T-cell (primary cell): ENCODE measurements at places on chromosomes 5 and 9.
A peak's percentile ranks its signal among the peaks of the same experiment; 100 is the strongest.

DNA sequence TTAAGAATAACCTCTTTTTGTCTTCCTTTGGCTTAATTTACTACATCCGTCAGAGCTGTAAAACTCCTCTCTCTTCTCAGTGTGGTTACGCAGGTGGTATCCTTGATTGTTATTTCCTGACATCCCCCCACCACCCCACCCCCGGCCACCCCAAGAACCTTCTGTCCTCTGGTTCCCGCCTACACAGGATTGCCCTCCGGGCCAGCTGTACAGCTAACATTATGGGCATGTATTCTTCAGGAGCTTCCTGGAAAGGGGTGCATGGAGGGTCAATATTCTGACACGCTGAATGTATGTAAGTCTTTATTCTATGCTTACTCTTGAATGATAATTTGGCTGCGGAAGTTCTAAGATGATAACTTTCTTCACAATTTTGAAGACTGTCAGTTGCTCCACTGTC lies 13.0 kb upstream of the ANP32B start:
- DNase-seq = peak; percentile 10

GRCh38 chr9:137236936-137237421 lies 4.1 kb upstream of the TUBB4B start:
- no peak for DNase-seq

DNA sequence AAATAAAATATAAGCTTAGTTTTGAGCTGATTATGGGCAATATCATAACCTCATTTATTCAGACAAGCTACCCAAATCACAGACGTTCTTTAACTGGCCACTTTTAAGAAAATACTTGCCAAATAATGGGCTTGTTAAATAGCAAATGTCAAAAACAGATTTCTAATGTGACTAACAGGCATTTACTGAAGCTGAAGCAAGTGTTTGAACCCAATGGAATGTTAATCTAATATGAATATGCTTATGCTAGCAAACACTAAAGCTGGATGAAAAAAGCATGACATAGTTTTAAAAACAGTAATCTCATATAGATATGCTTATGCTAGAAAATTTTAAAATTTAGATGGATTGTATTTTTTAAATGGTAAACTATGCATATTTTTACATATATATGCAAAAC lies 411.6 kb upstream of the PTGER4 start:
- no peak for DNase-seq

- no peak for DNase-seq
These were observed 62.0 kb downstream of the ENC1 start for GRCh38 chr5:74578356-74579044.

DNA sequence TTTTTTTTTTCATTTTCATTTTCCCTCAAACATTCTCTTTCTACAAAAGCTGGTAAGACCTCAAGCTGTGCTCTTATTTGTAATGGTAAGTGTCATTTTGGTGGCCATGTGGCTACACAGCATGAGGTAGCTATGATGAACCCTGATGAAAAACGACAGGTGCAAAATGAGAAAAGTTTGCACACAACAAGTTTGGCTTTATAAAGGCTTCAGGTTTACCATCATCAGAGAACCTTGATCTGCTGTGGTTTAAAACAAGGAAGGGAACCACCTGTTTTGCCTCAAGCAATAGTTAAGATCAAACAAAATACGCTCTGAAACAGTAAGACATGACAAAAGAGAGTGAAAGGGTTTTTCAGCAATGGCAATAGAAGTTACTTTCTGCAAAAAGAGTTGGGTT lies 1124.6 kb upstream of the ACO1 start:
- DNase-seq = no peak

DNA sequence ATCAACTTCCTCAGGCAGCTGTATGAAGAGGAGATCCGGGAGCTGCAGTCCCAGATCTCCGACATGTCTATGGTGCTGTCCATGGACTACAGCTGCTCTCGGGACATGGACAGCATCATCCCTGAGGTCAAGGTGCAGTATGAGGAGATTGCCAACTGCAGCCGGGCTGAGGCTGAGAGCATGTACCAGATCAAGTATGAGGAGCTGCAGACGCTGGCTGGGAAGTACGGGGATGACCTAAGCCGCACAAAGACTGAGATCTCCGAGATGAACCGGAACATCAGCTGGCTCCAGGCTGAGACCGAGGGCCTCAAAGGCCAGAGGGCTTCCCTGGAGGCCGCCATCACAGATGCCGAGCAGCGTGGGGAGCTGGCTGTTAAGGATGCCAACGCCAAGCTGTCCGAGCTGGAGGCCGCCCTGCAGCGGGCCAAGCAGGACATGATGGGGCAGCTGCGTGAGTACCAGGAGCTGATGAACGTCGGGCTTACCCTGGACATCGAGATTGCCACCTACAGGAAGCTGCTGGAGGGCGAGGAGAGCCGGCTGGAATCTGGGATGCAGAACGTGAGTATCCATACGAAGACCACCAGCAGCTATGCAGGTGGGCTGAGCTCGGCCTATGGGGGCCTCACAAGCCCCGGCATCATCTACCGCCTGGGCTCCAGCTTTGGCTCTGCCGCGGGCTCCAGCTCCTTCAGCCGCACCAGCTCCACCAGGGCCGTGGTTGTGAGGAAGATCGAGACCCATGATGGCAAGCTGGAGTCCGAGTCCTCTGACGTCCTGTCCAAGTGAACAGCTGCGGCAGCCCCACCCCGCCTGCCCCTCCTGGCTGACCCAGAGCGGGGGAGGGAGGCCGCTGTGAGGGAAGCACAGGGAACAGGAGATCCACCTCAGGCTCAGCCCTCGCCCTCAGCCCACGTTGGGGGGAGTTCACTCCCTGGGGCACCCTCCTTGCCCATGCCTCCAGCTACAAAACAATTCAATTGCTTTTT lies 84.0 kb downstream of the SEC61B start:
- no peak for DNase-seq
